ENCODE measurements at places on chromosomes 3 and 15.

DNA sequence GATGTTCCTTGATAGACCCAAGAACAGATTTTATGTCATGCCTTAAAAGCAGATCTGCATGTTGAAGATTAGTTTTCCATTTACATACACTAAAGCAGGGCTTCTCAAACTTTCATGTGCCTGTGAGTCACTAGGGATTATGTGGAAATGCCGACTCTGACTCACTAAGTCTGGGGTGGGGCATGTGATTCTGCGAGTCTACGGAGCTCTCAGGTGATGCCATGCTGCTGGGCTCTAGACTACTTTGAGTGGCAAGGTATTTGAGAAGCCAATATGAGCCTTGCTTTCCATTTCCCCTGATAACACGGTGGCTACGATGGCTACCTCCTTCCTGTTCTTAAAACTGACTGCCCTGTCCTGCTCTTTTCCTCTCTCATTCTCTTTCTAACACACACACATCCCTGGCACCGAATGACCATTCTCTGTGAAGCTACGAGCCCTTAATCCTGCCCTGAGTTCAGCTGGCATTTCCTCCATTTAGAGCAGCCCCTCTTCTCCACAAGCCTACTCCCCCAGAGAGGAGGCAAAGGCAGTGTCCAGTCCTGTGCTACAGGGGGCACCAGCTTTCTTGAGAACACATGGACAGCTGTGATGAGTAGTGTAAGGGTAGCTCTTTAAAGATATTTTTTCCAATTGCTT lies 39.7 kb upstream of the PYGO1 start:
- peak; percentile 48 for DNase-seq

DNA sequence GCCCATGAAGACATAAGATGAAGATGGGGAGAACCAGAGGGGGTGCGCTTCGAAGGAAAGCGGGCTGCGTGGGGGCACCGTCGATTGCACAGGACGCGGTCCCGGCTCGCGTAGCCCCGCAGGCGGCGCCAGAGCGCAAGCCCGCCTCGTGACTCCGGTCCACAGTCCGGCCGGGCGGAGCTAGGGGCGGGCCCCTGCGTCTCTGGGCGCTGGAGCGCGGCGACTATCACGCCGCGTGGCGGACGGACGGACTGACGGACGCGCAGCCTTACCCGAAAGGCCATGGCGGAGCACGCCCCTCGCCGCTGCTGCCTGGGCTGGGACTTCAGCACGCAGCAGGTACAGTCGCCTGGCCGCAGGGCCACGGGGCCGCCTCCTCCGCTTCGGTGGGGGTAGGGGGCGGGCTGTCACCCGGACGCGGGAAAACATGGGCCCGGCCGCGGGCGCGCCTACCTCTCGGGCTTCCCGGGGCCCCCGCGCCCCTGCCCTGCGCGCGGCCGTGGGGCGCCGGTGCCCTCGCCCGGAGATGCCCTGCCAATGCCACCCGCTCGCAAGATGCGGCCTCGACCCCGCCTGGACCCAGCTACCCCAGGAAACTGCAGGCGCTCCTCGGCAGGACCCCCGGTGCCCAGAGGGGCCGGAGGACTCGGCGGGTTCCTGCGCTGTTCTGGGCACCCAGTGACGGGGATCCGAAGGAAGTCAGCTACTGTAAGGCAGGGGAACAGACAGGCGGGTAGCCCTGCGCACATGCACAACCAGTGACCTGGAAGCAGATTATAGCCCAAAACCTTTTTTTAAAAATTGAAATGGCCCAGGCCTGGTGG lies at the start of gene XYLB:
TSS of gene XYLB (plus strand) at position 199 of the 824 bp plus-strand sequence. CDS start at position 283, 84 bp downstream.
- peak; percentile 81 for DNase-seq

GRCh38 chr3:106281221-106281620 lies 412.4 kb upstream of the CBLB start:
- no peak for DNase-seq

DNA sequence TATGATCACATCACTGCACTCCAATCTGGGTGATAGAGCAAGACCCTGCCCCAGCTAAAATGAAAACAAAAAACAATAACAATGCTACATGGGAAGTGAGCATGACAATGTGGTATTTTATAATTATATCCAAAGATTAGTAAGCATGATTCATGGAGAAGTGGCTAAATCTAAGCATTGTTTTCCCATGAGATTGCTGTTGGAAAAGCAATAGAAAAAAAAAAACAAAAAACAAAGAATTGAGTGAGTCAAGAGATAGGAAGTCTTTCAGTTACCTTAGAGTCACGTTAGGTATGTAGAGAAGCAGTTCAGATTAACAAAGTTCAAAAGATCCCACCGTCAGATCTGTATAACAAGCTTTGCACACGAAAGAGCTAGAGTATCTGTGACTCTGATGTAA lies 210.3 kb upstream of the CNTN6 start:
- no peak for DNase-seq
